ENCODE measurements at places on chromosomes 11 and 22.

DNA sequence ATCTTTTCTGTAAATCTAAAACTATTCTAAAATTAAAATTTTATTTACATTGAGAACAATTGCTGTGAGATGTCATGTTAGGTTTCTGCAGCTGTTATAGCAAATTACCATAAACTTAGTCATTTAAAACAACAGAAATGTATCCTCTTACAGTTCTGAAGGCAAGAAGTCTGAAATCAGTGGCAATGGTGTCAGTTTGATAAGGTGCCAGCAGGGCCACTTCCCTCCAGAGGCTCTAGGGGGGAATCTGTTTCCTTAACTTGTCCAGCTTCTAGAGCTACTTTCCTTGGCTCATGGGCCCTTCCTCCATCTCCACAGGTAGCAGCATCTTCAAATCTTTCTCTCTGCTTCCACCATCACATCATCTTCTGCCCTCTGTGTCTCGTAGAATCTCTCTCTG lies 23.0 kb downstream of the MOGAT2 start:
- DNase-seq: no peak

- no peak for DNase-seq
Observed at GRCh38 chr22:49392841-49393510, 434.7 kb downstream of the BRD1 start.

DNA sequence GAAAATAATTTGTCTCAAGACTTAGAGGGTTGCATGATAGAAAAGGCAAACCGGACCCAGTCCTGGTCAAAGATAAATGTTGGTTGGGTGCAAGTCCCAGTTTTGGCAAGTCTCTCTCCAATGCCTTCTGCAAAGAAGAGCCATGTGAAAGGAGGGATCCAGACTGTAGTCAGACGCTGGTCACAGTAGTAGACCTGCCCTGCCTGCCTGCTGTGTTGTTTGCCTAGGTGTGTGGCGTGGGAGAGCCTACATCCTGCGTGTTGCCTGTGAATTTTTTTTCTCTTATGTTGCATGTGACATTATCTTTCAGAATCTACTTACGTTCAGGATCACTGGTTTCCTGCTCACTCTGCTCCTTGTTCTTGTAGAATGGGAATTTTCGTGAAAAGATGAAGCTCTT lies 197.6 kb upstream of the CCDC90B start:
- no peak for DNase-seq

GRCh38 chr11:133706925-133707794 lies 138.2 kb downstream of the SPATA19 start:
- DNase-seq: no peak

DNA sequence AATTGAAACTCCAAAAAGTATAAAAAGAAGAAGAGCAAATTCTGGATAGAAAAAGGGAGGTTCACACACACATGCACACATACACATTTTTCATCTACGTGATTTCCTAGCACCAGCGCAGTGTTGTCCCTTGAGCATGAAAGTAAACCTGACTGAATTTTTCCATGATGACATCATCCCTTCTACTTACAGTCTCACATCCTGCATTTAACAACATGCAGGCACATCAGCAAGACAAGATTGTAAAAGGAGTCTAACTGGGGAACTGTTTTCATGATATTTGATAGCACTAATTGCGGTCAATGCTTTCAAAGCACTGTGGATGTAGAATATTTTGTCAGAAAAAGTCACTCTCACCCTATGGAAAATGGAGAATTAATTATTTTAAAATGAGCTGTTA lies 36.6 kb downstream of the GAS2 start:
- DNase-seq: no peak

DNA sequence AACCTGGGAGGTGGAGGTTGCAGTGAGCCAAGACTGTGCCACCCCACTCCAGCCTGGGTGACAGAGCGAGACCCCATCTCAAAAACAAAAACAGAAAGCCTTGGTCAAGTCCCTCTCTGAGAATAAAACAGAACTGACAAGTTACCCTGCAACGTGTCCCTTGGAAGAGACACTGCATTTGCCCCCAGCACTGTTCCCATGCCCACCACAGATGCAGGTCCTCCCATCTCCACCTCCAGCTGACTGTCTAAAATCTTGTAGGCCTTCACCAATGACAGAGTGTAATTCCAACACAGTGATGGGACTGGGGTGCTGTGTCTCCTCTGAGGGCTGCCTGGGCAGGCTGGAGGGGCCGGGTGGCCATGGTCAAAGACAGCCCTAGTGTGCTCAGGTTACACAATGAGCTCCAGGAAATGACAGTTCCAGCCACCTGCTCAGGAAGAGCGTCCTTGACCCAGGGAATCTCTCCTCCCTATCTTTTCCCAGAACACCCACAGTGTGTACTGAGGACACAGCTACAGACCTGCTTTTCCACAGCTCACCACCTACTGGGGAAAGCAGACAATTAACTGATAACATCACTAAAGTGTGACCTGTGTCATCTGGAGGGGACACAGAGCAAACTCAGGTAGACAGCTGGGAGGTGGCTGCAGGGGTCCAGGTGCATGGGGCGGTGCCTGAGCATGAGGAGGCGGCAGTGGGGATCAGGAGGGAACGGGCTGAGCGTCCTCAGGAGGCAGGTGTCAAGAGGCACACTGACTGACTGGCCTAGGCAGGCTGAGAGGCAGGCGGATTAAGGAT lies 56.4 kb downstream of the ARFGAP3 start:
- DNase-seq: no peak

GRCh38 chr22:37214731-37215030 lies 2.4 kb upstream of the SSTR3 start:
- no peak for DNase-seq

GRCh38 chr11:108880510-108880909 lies 215.6 kb downstream of the DDX10 start:
- no peak for DNase-seq

- DNase-seq: no peak
Observed at GRCh38 chr11:33413301-33413700, 156.1 kb downstream of the HIPK3 start.

GRCh38 chr22:17536269-17536668 lies 27.0 kb upstream of the SLC25A18 start:
- DNase-seq: no peak

GRCh38 chr22:50280708-50281383 lies 10.7 kb upstream of the MAPK11 start:
- DNase-seq: no peak
